ENCODE measurements at places on chromosomes 4 and X.

GRCh38 chr4:31125496-31125895 is 405.3 kb downstream of the PCDH7 start:
- DNase-seq, result no peak

DNA sequence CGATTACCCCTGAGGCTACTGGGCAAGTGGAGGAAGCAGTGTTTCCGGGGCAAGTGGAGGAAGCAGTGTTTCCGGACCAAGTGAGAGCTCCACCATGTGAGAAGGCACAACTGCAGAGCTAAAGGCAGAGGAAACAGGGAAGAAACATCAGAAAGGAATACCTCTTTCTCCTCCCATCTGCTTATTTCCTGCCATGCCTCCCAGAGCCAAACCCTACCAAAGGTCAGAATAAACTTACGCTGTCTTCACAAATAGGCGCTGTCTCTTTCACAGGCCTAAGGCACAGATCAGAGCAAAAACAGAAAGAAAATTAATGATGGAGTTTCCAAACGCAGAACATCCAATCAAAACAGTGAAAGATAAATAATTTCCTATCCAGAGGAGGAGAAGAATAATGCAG is 153.0 kb downstream of the ATOH1 start:
- no peak for DNase-seq

DNA sequence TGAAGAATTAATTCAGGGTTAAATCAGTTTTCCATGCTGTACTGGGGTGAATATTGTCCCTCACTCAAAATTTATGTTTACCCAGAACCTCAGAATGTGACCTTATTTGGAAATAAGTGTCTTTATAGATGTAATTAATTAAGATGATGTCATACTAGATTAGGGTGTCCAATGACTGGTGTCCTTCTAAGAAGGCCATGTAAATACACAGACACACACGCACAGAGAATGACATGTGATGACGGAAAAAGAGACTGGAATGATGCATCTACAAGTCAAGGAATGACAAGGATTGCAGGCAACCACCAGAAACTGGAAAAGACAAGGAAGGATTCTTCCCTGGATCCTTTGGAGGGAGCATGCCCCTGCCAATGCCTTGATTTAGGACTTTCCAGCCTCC is 84.6 kb upstream of the GPR34 start:
- DNase-seq, result no peak

DNA sequence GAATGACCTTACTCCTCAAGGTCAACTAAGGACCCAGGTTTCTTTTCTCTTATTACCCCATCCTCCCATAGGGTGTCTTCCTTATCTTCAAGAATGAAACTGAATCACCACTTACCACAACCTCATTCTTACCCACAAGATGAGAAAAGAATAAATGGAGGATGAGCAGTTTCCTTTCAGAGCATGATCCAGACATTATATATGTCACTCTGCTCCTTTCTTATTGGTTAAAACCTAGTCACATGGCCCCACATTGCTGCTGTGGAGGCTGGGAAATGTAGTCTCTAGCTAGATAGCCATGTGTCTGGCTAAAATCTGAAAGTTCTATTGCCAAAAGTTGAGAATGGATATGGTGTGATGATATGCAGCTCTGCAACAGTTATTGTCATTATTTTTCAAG is 62.4 kb upstream of the RAI2 start:
- no peak for DNase-seq

DNA sequence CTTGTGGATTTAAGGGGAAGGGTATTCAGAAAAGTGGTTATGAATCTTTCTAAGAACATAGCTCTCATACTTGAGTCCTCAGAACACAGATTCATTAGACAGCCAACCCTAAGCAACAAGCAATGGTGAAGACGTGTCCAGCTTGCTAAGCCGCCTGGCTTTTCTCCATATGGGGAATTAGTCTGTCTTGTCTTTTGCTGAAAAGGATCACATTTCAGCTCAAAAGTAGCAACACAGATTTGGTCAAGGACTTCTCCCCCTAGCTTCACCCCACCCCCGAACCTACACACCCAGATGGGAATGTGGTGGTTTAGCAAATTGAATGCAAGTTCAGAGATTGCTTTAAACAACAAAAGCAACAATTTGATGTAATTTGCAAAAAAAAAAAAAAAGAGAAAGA is 103.3 kb upstream of the RASGEF1B start:
- no peak for DNase-seq
